Activated CD8-positive, alpha-beta T cell treated with anti-CD3 and anti-CD28 coated beads, Interleukin-2, amount 10 ng/mL, durations not matched to agents 7 days and 5 days (primary cell): ENCODE measurements at places on chromosomes 6 and 20. TPM values are rescaled to one million over a fixed set of nuclear protein-coding genes. Genes with fewer than 3 reads are reported as not detected.

NKX2-2 gene
- total RNA-seq, result not detected

GRCh38 chr6:81876971-81877370, 124.5 kb upstream of the TENT5A start:
- H3K4me3 ChIP-seq, result no peak overlapping the region
- no peak overlapping the region for H3K27ac ChIP-seq
- no peaks in the 10 kb centered on the region for H3K27me3 ChIP-seq
- H3K36me3 ChIP-seq, result no peaks in the 10 kb centered on the region
- no peak for DNase-seq

CEP85L gene
- 45.7 TPM for total RNA-seq

TMEM217 gene
- 3.2 TPM for total RNA-seq
